Endodermal cell (in vitro differentiated cells): ENCODE measurements at places on chromosomes 11 and 22.

GRCh38 chr11:13065200-13065787 lies 56.2 kb downstream of the RASSF10 start:
- no peak for DNase-seq

- DNase-seq = no peak
These were observed 211.6 kb upstream of the SESN3 start for GRCh38 chr11:95442531-95443050.

GRCh38 chr11:5507177-5507932 lies 2.4 kb downstream of the UBQLN3 start:
- no peak for DNase-seq

GRCh38 chr11:36098853-36099375 lies 155.1 kb downstream of the LDLRAD3 start:
- peak; percentile 7 for DNase-seq

- DNase-seq = no peak
These were observed 383.2 kb downstream of the METTL15 start for GRCh38 chr11:28491431-28491830.

DNA sequence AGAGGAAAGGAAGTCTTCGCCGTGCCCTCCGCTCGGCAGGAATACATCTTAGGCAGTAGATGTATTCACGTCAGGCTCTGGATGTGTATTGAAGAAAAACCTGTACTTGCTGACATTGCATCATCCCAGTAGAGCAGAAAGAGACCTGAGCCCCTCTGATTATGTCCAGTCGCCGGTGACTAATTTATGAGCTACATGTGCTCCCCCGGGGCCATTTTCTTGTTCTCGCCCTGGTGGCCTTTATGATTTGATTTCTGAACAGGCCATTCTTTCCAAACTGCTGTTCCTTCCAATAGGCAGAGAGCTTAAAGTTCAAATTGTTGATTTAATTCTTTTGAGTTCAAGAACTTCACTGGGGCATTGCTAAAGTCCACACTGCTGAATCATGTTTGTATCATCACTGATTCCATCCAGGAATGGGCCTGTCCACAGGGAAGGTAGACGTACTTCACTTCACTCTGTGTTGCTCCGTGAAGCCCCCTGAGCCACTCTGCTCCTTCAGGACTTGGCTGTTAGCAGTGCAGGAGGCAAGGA lies 137.3 kb upstream of the RASSF10 start:
- DNase-seq = no peak

GRCh38 chr11:63510360-63511047 lies 4.6 kb downstream of the LGALS12 start:
- no peak for DNase-seq

- no peak for DNase-seq
These were observed 47.4 kb downstream of the ZNF280B start for GRCh38 chr22:22461111-22461510.

DNA sequence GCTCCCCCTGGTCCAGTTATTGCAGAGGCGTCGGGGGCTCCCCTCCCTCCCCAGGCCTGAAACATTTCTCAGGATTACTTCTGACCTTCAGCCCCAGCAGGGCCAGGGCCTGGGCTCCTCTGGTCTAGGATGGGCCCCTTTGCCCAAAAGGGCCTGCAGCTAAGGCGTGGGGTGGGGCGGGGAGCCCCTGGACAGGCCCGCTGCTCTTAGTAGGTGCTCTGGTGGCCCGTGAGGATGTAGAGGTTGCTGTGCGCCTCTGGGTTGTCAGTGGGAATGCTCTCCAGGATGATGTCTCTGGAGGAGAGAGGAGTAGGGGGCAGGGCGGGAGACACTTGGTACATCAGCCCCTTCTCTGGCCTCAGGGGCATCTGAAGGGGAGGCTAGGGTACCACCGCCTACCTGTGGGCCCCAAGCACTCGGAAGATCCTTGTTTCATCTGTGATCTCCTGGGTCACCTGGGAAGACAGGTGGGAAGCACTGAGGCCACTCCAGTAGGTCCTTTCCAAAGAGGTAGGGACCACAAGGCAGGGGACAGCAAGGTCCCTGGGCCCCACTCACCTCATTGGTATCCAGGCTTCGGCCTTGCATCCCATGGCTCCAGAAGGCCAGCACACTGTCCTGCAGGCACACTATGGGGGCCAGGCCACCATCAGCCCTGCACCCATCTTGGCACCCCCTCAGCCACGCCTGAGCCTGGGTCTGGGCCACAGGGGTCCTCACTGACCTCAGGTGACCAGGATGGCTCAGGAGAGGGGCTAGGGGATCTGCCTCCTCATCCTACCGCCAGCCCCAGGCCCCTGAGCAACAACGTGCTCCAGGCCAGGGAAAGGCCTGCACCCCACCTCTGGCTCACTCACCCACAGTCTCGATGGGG lies 11.2 kb upstream of the SF1 start:
- DNase-seq = no peak

- DNase-seq = no peak
These were observed 205.2 kb upstream of the KIRREL3 start for GRCh38 chr11:127205688-127206217.

DNA sequence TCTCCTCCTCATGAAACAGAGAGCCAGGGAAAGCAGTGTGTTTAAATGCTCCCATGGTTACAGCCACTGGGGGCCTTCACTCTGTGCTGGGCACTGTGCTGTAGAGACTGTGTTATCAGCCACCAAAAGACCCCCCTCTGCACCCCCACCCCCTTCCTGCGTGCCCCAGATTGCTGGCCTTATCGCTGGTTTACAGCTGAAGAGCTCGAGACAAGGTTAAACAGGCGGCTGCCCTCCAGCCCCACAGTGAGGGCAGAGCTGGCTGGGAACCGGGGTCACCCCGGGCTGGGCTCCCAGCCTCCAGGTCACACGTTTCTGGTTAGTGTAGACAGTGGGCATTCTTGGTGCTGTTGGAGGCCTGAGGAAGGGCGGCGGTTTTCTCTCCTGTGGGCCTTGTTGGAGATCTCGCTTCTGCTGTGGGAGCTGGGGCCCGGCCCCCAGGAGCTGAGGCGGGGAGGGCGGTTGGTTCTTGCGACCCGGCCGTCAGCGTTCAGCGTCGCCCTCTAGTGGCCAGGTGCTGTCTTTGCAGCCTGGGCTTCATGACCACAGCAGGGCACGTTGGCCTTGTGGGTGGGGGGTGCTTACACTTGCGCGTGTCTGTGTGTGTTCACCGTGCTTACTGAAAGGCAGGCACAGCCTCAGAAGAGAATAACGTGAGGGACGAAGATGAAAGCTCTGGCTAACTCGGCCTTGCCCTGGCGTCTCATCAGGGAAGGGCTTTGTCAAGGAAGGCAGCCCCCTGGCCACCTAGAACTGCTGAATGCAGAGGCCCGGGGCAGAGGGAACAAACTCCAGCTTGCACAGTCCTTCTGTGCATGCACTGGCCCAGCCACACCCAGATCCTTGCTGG lies 40.8 kb downstream of the TBC1D22A start:
- peak; percentile 90 for DNase-seq

- DNase-seq = peak; percentile 77
These were observed 1.8 kb downstream of the ADSL start for GRCh38 chr22:40348025-40348658.

DNA sequence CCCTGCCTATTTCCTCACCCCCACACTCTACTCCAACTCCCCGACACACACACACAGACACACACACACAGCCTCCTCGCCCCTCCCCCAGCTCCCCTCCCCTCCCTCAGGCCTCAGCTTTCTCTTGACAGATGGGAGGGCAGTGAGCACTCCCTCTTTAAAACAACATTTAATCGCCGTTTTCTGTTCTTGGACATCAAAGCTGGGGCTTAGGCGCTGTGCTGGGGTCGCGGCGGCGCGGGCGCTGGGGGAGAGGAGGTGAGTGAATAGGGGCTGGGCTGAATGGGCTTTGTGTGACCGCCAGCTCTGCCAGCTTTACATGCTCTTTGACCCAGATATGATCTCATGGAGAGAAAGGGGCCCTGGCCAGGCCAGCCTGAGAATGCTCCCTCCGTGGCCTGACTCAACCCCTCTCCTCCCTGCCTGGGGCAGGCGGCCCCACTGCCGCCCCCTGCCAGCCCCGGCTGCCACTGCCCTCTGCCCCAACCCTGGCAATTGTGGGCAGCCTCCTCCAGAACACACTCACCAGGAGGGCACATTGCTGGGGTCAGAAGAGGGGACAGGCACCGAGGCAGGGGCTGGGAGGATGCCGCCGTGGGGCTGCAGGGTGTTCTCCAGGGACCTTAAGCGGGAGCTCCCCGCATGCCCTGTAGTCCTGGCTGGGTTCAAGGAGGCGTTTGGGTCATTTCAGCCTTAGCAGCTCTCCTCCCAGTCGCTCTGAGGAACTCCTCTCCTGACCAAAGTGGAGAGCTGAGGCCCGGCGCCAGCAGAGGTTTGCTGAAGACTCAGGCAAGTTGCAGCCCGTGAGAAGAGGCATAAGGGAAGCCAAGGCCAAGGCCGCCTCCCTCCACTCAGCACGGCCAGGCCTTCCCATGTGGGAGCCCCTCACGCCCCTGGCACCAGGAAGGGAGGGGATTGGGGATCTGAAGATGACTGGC lies 38.3 kb upstream of the NNMT start:
- peak; percentile 71 for DNase-seq

- DNase-seq = peak; percentile 78
These were observed 770 bp downstream of the TSGA10IP start for GRCh38 chr11:65945941-65946558.

DNA sequence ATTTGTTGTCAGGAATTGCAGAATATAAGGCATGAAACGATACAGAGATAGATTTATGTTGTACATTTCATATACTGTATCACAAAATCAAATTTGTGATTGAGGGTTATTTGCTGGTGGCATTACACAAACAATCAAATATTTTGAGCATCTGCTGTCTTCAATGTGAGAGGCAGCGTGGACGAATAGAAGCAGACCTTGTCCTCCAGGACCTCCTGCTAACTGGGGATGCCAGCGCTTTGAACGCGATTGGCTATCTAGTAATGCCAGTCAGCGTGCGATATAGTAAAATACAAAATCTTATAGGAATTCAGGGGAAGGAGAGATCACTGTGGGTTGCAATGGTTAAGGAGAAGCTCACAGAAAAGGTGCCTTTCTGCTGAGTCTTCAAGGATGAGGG lies 631 bp upstream of the SNX19 start:
- DNase-seq = no peak

DNA sequence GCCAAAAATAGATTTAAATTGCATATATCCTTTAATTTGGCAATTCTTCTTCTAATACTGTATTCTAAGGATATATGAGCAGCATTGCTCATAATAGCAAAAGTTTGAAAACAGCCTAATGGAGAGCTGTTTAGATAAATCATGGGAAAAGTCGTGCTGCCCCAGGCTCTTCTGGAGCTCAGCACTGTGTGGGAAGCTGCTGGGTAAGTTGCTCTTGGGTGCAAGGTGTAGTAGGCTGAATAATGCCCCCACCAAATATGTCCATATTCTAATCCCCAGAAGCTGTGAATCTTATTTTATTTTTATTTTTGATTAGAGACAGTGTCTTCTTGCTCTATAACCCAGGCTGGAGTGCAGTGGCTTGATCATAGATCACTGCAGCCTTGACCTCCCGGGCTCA lies 34.9 kb upstream of the WEE1 start:
- no peak for DNase-seq

GRCh38 chr22:39013942-39014722 lies at the start of gene APOBEC3C:
TSS of gene APOBEC3C (plus strand) at chr22:39014257. CDS start at chr22:39014363, 106 bp downstream.
- DNase-seq = peak; percentile 90

GRCh38 chr11:32279672-32280071 lies 155.7 kb downstream of the WT1 start:
- DNase-seq = peak; percentile 59

DNA sequence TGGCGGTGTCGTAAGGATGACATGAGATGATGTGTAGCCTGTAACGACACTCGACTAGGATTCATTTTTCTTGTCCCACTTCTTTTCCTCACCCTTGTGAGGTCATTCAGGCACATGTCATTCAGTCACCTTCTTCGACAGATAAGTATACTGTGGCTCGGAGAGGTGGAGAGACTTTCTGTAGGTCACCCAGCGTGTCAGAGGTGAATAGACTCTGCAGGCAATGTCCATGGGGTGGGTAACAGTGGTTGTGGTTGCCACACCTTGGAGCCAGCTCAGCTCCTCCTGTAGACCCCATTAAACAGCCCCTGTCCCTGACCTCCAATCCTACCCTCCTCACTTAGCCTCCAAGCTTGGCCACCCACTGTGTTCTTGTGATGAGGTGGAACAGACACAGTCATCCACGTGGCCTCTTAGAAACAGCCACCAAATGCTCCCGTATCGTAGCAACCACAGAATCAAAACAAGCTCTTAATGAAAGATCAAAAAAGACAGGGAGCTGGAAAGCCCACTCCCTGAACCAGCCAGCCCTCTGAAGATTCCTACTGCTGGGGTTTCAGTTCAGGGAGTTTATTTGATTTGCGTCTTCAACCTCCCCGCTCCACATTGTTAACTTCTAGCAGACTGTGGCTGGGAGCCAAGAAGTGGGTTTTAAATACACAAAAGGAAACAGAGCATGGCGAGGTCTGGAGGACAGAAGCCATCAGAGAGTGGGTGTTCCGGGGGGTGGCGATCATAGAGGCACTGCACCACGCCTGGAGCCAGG lies 89.0 kb upstream of the GRK3 start:
- DNase-seq = no peak

- DNase-seq = no peak
These were observed 124.1 kb upstream of the MPPED2 start for GRCh38 chr11:30710221-30710620.

GRCh38 chr11:118666371-118666770 lies 13.1 kb downstream of the TREH start:
- no peak for DNase-seq

- no peak for DNase-seq
These were observed 7.9 kb upstream of the CEP295 start for GRCh38 chr11:93653571-93653970.

GRCh38 chr11:15976433-15977045 lies 379.8 kb downstream of the SOX6 start:
- DNase-seq = no peak

- no peak for DNase-seq
These were observed 9.0 kb downstream of the PRR5L start for GRCh38 chr11:36305047-36305446.

DNA sequence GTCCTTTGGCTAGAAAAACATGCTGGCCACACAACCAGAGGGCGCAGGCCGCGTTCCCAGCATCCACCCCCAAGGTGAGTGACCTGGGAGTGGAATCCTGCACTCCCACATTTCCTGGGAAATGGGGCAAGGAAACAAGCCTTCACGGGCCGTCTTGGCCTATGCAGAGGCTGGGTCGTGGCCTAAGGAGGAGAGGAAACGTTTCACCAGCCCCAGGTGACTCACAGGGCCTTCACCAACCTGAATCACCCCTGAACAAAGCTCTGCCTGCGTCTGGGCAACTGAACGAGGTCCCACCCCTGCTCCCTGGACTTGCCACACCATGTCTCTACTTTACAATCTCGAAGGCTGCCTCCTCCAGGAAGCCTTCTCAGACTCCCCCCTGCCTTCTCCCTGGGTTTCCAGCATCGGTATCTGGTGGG lies 13.2 kb downstream of the MYH9 start:
- peak; percentile 55 for DNase-seq

- no peak for DNase-seq
These were observed 5.7 kb downstream of the DIXDC1 start for GRCh38 chr11:111942829-111943228.

DNA sequence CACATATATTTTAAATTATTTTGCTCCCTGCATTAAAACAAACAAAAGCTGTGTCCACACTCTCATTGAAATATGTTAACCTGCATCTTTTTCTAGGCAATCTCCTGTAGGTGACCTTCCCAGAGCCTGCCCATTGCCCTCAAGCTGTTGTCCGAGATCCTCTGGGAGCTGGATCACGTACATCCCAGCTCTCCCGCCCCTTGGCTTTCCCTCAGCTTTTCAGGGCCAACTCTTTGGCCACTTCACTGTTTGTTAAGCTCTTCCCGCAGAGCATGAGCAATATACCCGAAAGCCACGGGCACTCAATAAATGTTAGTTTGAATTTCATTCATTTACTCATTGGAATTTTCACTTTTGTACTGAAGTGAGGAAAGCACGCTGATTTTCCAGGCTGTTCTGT lies 32.2 kb downstream of the ELMOD1 start:
- DNase-seq = no peak
